ENCODE measurements at places on chromosomes 2 and 18. TPM values are rescaled to one million over a fixed set of nuclear protein-coding genes. Genes with fewer than 3 reads are reported as not detected.

DNA sequence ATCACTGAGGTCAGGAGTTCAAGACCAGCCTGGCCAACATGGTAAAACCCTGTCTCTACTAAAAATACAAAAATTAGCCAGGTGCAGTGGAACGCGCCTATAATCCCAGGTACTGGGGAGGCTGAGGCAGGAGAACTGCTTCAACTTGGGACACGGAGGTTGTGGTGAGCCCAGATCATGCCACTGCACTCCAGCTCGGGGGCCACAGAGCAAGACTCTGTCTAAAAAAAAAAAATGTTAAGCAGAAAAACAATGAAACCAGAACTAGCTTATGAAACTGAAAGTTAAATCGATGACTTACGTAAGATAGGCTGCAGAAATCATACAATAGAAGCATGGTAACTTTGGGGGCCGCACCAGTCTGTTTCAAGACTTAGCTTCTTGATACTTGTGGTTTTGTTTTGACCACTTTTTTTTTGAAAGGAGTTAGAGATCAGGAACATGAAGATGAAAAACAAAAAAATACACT, 6.2 kb upstream of the GPR155 start:
- DNase-seq: peak; percentile 10

- no peak for DNase-seq
Observed at GRCh38 chr2:78077633-78078032, 555.5 kb upstream of the LRRTM4 start.

- DNase-seq: no peak
Observed at GRCh38 chr18:26386002-26386401, 159.8 kb downstream of the TAF4B start.

Gene OSBPL6
- total RNA-seq: 2.3 TPM

Gene CNGA3
- total RNA-seq: not detected

Gene DUSP19
- 5.9 TPM for total RNA-seq

GRCh38 chr2:70448041-70448440, 105.6 kb downstream of the TGFA start:
- no peak for DNase-seq

GRCh38 chr18:63736876-63737275, 34.1 kb downstream of the SERPINB11 start:
- DNase-seq: no peak

Gene ALPG
- not detected for total RNA-seq

GRCh38 chr2:162559194-162559593, 215.3 kb downstream of the GCA start:
- no peak for DNase-seq

DNA sequence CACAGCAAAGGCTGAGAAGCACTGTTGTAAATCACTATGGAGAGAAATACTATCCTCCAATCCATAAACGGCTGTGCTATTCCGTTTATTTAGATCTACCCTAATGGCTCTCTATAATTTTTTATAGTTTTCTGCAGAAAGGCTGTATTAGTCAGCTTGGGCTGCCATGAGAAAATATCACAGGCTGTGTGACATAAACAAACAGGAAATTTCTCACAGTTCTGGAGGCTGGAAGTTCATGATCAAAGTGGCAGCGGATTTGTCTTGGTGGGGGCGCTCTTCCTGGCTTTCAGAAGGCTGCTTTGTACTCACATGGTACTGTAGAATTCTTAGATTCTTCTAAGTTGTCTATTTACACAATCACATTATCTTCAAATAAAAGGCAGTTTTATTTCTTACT, 44.1 kb downstream of the C1D start:
- DNase-seq: no peak

GRCh38 chr18:11146947-11147345, 2.4 kb downstream of the PIEZO2 start:
- DNase-seq: no peak

GRCh38 chr2:189024901-189025618, 50.9 kb downstream of the COL3A1 start:
- DNase-seq: no peak

Gene CCDC178
- 1.7 TPM for total RNA-seq

Gene CIB4
- total RNA-seq: 0.94 TPM

DNA sequence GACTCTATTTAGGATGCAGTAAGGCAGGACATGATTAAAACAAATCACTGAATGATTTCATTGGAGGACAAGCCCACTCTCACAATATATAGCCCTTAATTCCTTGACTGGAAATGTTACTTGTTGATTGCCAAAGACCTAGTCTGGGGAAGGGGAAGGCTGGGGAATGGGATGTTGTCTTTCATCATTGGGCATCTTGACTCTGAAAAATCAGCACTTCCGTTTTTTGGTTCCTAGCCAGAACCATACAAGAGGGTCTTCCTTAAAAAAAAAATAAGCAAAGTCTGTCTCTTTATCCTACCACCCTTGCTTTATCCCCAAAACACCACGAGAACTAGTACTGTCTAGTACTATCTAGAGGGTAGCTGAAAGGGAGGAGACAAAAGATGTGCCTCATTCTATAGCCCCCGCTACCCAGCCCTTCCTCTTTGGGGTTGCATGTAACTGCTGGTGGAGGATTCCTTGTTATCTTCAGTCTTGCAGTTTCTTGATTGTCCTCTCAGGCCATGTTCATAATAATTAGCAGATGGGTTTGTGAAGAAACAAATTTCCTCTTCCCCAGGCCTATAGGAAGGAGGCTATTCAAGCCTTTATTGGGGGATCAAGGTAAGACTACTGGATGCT, 55.8 kb downstream of the NEMP2 start:
- DNase-seq: no peak

GRCh38 chr2:114754907-114755563, 312.6 kb downstream of the DPP10 start:
- DNase-seq: peak; percentile 13

Gene KCNJ3
- total RNA-seq: not detected

- no peak for DNase-seq
Observed at GRCh38 chr2:144548088-144548487, 28.2 kb upstream of the ZEB2 start.

Gene GALNT5
- 0.13 TPM for total RNA-seq

GRCh38 chr18:39586741-39587140, 2021.1 kb upstream of the CELF4 start:
- DNase-seq: no peak

DNA sequence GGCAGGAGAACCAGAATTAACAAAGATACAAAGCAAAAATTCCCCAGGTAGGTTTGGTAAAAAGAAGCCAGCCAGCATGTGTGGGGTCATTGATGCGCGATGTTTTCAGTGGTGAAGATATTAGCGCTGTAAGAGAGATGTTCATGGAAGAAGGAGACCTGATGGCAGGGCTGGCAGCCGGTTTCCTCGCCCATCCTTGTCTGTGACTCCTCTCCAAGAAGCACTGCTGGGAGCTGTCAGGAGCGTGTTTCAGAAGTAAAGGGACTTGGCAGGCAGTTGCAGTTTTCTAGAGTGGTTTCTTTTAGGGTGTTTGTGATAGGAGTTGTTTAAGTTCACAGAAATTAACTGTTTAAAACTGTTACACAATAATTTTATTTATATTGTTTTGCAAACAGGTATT, 24.6 kb downstream of the TAF1B start:
- peak; percentile 6 for DNase-seq

Gene SMCHD1
- total RNA-seq: 72.5 TPM

GRCh38 chr2:189899101-189899500, 114.9 kb downstream of the PMS1 start:
- DNase-seq: no peak

Gene FBLN7
- total RNA-seq: 16.7 TPM

- DNase-seq: no peak
Observed at GRCh38 chr2:207903236-207903635, 122.1 kb downstream of the PLEKHM3 start.

DNA sequence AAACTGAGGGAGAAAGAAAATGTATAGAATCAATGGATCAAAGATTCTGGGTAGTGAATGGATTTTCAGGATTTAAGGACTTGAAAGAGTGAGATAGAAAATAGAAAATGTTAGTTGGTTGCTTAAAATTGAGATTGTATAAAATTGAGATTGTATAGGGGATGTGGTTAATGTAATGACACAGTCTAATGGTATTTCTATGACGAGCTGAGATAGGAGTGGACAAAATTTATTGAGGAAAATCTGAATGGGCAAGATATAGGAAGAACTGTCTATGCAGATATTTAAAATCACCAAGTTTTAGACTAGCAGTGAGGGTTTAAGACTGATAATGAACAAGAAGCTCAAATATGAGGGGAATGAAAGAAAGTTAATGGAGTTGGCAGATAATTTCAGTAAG, 406.6 kb downstream of the NYAP2 start:
- no peak for DNase-seq

Gene CXCR4
- total RNA-seq: 17.5 TPM

- no peak for DNase-seq
Observed at GRCh38 chr2:231908584-231908983, 17.6 kb downstream of the NPPC start.

- DNase-seq: no peak
Observed at GRCh38 chr18:34049511-34049910, 175.2 kb downstream of the NOL4 start.

Gene TMEM17
- total RNA-seq: 6.0 TPM

- DNase-seq: peak; percentile 36
Observed at GRCh38 chr2:37323781-37324535, 675 bp downstream of the PRKD3 start.

Gene ABCB6
- total RNA-seq: 29.6 TPM

DNA sequence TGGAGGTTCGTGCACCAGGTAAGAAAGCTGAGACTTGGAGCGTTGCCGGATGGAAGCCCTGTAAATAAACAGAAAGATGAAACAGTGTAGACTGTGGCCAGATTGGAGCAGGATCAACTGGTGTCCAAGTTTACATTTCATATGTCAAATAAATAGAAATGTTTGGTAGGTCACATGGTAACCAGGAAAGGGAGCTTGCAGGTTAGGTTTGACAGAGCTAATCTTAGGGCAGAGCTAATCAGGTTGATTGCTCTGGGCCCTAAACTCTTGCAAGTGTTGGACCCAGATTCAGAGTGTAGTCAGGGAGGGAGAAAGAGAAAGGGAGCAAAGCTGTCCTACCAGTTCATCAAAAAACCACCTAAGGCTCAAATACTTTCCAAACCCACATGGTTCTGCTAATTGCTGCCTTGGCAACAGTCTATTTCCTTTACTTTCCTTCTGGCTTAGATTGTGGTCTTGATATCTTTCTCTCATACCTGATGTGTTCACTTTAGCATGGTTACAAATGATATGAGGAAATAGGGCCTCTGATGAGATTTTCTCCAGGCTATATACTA, 63.2 kb downstream of the G6PC2 start:
- DNase-seq: no peak

GRCh38 chr2:200765995-200766660, 45.6 kb upstream of the BZW1 start:
- DNase-seq: no peak

Gene UGT1A5
- total RNA-seq: 2.9 TPM

DNA sequence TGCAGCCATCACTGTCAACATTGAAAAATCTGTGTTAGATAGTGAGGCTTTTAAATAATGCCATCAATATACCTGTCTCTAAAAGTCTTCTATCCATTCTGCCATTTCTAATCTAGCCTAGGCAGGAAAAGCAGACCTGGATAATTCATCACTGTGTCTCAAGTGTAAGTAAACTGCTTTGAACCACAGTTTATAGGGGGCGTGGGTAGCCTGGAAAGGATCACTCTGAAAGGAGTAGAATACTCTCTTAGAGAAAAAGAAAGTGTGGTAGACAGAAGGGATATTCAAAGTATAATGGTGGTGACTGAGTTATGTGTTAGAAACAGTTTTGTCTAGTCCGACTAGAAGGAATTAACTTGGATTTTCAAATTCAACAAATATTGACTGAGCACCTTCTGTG, 40.8 kb downstream of the CERS6 start:
- no peak for DNase-seq

GRCh38 chr2:36626756-36627155, 28.8 kb upstream of the FEZ2 start:
- no peak for DNase-seq

DNA sequence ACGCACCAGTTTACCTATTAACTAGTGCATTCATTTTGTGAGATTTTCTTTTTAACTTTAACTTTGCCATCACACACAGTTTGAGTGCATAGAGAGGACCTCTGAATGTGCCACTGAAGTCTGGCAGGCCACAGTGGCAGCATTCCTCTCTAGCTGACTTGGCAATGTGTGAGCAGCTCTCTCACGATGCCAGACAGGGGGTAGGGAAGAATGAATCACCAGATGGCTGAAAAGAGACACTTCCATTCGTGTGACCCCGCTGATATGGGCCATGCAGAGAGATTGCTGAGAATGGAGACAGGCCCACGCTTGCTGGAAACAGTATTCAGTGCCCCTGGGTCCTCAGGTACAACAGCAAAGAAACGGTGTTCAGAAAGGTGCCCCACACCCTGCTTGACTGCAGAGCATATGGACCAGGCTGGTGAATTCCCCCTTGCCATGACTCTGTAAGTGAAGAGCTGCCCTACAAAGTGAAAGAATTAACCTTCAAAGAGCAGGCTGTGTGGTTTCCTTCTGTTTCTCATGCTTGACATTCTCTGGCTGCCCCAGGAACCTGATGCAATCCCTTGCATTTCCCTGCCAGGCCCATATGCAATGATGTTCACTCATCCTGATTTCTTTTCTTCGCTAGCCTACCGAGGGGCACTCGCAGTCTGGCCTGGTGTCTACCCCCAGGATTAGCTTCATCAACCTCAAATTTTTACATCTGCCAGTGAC, 236.1 kb downstream of the CDH20 start:
- no peak for DNase-seq

Gene DNAJC5G
- total RNA-seq: 0.33 TPM
